ENCODE measurements at places on chromosomes 7 and 10.

DNA sequence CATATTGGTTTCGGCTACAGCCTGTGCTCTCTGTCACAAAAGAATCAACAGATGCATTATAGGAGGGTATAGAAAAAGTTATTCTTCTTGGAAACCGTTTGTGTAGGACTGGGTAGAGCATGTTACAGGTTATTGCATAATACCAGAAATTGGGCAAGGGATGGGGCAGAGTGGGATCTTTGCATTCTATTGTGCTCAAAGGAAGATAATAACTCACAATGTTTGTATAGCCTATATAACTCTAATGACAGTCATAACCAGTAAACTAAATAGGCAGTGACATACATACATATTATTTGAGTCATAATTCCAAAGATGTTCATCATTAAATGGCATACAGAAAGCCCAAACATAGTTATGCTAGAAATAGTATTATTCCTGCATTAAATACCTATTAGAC is 179.7 kb downstream of the XPNPEP1 start:
- no peak for DNase-seq

DNA sequence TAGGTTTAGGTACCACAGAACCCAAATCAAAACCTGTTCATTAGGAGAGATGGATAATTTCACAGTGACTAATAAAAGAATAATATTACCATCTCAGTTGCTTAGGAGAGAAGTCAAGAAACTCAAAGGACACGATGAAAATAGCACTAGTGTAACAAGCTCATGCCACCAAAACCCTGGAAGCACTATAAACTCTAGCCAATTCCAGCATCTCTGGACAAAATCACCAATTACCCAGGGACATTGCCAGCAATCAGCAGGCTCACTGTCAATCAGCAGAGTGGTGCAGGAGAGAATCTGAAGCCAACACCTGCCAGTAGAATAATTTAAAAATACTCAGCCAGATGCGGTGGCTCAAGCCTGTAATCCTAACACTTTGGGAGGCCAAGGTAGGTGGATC is 88.9 kb downstream of the ARMH3 start:
- DNase-seq = no peak

DNA sequence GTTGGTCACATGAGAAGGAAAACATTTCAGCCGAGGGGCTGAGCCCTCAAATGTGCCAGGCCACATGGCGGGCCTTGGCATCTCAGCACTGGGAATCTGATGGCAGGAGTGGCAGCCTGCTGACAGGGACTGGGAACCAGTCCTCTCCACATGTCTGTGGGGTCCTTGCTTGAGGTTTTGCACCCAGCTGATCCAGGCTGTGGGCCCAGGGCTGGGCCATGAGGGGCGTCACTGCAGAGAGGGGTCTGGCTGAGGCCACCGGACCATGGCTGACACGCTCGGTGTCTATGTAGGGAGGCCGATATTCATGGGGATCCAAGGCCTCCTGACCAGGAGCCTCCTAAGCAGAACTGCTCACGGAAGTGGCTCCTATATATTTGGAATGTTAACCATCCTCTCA is 31.0 kb upstream of the PWWP2B start:
- DNase-seq = no peak

DNA sequence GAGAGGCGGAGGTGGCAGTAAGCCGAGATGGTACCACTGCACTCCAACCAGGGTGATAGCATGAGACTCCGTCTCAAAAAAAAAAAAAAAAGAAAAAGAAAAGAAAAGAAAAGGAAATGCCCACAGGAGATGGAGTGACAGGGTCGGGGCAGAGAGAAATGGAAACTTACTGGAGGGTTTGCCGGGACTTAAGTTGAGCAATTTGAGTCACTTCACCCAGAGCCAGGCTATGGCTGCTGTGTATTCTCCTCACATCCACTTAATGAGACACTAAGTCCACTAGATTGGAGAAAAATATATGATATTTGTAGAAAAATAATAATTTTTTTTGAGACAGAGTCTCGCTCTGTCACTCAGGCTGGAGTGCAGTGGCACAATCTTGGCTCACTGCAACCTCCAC is 4.6 kb upstream of the PFKFB3 start:
- DNase-seq = no peak

DNA sequence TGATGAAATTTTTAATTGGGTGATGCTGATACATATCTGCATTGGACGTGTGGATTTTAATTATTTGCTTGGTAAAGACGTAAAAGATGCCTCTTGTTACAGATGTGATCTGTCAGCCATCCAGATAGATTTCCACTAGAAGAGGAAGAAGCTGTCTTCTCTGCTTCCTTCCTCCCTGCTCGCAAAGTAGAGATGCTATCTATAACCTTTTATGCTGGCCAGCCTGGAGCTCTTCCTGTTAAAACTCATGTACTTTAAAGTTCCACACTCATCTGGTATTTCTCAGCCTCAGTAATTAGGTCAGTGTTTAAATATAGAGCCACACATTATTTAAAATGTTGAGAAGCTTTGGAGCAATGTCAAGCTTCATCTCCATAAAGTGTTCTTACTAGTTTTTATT is 51.2 kb upstream of the TMEM229A start:
- no peak for DNase-seq

- no peak for DNase-seq
Observed at GRCh38 chr10:117499248-117500105, 43.1 kb upstream of the EMX2 start.

DNA sequence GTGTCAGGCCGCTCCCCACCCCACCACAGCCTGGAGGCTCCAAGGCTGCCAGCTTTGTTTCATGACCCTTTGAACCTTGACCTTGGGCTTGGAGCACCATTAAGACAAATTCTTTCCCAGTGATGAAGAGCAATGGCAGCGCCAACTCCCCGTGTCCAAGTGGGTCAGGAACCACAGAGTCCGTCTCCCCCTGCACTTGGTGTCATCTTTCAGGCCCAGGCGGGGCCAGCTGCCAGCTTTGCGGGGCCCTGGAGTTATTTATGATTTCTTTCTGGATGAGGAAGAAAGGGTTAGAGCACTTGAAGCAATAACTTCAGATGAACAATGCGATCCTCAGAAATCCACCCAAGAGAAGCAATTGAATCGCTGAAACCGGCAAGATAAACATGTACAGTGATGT is 110.8 kb downstream of the MYL10 start:
- DNase-seq = no peak

- no peak for DNase-seq
Observed at GRCh38 chr7:97480772-97481390, 251.0 kb upstream of the TAC1 start.

GRCh38 chr7:85004402-85004801 is 182.5 kb downstream of the SEMA3D start:
- no peak for DNase-seq

- no peak for DNase-seq
Observed at GRCh38 chr10:104638861-104639589, 2.1 kb upstream of the SORCS3 start.

DNA sequence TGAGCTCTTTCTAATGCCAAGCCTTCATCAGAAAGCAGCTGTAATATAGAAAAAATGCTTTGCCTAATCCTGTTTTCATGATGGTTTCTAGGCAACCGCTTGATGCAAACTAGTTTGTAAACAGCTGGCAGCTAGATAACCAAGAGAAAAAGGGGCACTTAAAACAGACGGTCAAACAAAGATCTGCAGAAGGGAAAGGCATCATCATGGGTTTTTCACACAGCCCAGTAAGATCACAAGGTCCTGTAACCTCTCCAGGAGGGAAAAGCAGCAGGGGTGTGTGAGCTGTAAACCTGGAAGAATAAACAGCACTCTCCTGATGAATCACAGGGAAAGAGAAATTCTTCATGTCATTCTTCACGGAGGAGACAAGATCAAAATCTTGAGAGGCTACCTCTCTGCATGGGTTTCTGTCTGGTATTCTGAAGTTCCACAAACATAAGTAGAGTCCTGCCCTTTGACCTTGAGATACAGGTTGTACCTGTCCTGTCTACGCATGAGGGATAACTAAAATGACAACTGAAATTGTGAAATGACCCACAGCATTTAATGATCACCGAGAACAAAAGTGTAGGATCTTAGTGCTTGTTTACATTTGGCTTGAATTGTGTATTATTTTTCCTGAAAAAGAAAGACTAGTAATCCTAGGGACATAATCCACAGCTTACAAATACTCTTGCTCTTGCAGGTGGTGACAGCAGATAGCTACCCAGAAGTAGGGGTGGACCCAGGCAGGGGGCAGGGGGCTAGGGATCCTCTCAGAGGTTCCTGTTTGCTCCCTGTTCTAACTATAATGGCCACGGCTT is 48.0 kb downstream of the CREB3L2 start:
- DNase-seq = no peak

DNA sequence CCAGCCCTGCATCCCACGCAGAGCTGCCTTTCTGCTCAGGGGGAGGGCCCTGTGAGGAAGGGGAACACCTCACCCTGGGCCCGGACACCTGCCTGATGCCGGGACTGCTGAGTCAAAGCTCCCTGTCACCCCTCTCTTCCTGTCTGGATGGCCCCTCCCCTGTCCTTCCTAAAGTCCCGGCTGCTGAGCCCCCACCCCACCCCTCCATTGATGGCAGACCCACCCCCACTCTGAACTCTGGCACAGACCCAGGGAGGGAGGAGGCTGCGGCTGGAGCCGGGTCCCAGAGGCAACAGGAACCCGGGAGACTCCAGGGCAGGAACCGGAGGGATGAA is 78.7 kb downstream of the ELFN1 start:
- DNase-seq = no peak

DNA sequence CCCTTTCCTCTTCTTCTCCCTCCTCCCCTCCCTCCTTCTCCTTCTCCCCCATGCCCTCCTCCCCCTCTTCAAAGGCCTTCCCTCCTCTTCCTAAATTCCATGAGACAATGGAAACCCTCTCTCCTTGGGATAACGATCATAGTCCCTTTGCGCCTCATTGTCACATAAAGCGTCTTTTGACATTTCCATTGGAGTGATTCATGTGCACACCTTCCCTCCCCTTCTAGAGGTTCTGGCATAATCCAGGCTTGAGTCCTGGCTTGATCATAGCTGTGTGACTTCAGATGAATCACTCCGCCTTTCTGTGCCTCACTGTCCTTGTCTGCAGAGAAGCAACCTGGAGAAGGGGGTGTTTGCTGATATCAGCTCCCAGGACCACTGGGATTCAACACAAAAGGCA is 204.2 kb downstream of the TNS3 start:
- DNase-seq = no peak

DNA sequence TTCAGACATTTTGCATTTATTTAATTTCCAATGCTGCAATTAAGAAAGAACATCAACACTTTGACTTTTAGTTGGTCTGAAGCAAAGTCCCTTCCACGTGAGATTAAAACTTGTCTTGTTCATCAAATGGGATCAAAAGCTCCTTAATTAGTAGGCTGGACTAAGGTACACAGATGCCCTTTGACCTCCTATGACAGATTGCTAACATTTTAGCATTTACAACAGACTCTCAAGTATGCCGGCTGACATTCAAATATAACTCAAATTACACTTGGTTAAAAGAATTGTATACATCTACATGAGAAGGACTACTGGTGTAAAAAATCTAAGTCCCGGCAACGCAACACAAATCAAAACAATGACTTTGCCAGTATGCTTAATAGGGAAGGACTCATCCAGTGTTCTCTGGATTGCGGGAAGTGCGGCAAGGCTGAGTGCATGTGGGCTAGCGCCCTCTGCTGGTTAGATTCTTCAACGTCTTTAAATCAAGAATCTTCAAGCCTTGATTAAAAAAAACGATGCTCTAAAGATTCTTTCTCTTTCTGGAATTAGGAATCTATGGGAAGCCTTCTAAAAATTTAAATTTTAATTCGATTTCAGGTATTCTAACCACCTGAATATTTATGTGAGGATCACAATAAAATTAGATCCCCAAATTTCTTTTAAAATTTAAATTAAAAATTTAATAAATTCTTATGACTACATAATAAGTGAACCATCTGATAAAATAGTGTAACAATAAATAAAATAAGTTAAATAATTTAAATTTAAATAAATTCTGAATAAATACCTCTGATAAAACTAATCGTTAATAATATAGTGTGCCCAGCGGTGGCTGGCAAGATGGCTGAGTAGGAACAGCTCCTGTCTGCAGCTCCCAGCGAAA is 444.7 kb downstream of the DGKB start:
- DNase-seq = no peak

DNA sequence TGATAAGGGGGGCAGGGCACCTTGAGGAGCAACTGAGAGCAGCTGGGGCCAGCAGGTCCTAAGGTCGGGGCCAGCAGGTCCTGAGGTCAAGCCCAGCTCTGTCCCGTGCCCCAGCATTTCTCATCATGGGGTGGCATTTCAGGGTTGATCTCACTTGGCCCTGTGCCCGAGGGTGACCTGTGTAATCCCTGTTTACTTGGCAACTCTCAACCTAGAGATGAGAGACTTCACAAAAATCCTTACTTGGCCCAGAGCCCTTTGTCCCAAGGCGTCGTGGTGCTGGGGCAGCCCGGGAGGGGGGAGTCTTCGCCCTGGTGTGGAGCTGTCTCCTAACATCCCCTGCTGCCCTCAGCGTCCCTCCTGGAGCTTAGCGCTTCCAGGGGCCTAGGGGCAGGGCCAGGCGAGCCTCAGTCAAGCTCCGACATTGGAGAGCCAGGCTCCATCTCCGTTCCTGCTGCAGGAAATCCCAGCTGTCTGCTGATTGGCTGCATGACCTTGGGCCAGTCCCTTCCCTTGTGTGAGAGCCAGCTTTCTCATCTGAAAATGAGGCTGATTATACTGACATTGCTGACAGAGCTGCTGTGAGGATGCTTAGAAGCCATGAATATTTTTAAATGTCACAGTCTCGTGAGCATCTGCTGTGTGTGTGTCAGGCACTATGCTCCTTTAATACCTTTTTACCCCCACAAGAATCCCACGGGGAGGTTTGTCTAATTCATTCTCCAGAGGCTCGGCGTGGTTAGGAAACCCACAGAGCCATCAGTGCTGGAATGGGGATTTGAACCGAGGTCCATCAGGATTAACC is 94.3 kb downstream of the ZMIZ1 start:
- DNase-seq = no peak

GRCh38 chr10:85537561-85537960 is 829.0 kb downstream of the GRID1 start:
- no peak for DNase-seq

- DNase-seq = no peak
Observed at GRCh38 chr7:34575006-34575405, 83.0 kb upstream of the NPSR1 start.

GRCh38 chr7:152462995-152463708 is 27.3 kb upstream of the KMT2C start:
- DNase-seq = no peak

GRCh38 chr7:34759477-34760125 is 101.6 kb downstream of the NPSR1 start:
- no peak for DNase-seq

GRCh38 chr7:84236398-84236797 is 41.8 kb upstream of the SEMA3A start:
- DNase-seq = no peak

DNA sequence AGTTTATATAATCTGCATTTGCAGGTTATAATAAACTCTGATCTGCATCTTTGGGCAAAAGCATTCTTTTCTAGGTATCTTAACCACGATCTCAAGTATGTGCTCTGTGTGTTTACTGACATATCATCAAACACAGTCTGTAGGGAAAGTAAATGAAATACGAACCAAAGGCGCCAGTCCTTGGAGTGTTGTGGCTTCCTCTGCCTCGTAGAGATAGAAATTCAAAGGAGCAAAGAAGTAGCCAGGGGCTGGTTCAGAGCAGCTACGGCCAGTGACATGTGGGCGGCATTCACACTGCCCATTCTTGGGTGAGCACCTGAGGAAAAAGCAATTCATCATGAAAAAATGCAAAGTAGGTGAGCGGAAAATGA is 38.7 kb downstream of the LAMB4 start:
- no peak for DNase-seq

- DNase-seq = no peak
Observed at GRCh38 chr7:91293136-91293535, 28.9 kb downstream of the FZD1 start.

All from esophagus squamous epithelium (tissue), 5 donors.